Skin of body (tissue), 3 donors: ENCODE measurements at places on chromosomes 11 and 22.

- no peak for DNase-seq
These were observed 11.1 kb upstream of the VPS37C start for GRCh38 chr11:61172356-61172755.

GRCh38 chr11:81174646-81175330, 1558.9 kb downstream of the FAM181B start:
- DNase-seq: no peak

- no peak for DNase-seq
These were observed 108.3 kb downstream of the PTPRJ start for GRCh38 chr11:48088682-48089050.

DNA sequence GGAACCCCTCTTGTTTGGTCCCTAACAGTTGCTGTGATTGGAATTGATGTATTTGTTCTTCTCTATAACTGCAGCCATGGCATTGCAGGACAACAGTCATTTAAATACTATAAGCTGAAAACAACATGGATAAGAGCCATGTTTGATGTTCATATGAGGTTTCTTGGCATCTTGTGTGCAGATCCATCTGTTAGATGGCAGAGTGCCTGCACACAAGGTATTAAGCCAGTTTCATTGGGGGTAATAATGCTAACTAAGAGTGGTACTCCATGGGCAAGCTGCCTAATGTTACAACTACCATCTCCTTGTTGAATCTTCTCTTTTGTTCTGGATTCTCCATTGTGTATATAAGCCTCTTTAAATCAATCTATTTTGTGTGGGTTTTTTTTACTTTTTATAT, 206.0 kb upstream of the CHORDC1 start:
- no peak for DNase-seq

DNA sequence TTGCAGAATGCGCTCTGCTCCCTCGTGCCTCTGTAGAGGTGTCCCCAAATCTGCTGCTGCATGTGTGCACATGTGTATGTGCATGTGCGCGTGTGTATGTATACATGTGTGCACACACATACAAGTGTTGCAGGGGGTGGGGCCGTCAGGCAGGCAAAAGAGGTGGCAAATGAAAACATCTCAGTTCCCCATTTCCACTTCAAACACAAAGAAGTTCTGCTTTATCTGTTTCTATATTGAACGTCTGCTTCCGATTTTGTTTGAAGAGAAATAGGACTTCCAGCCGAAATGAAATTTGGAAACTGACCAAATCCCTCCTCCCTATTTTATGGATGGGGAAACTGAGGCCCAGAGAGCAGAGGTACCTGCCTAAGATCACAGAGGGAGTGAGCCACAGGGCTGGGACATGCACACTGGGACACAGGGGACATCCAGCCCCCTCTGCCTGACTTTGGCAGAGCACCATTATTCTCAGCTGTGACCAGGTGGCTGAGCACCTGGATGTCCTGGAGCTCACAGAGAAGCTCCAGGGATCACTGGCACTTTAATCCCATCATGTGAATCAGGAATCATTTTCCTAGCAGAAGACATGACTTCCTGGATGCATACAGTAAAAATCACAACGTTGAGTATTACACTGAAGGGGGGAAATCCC, 41.2 kb upstream of the ALX4 start:
- no peak for DNase-seq

- DNase-seq: no peak
These were observed 19.0 kb upstream of the LRRC32 start for GRCh38 chr11:76689313-76690260.

- DNase-seq: no peak
These were observed 72.5 kb upstream of the C11orf87 start for GRCh38 chr11:109349276-109350080.

- no peak for DNase-seq
These were observed 4.5 kb downstream of the VSIG2 start for GRCh38 chr11:124747406-124748099.

DNA sequence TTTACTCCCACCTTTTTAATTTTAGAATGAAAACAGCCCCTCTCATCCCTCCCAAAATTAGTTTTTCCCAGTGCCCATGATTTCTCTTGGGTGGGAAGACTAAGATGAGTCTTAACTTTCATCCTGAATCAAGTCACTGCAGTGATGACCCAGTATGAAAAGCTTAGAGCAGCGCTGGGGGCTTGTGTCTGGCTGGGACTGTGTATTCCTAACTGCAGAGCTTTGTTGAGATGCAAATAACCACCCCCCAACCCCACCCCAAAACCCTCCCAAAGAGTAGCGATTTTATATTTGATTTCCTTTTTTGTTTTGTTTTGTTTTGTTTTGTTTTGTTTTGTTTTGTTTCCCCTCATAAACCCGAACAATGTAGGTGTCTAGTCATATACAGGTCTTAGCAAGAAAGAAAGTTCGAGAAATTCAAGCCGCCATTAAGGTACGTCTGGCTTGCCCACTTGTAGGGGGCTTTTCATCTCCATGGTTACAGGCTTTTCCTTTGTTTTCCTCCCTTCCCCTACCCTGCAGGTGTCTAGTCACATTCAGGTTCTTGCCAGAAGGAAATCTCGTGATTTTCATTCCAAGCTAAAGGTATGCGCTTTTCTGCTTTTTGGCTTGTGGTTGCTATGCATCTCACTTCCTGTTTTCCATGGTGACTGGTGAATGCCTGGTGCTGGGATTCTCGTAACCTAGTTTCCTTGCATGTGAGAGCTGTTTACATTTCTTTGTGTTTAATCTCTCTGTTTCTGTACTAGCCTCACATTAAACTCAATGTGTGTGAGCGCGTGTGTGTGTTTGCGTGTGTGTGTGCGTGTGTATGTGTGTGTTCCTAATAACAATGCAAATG, 144.6 kb upstream of the RASSF10 start:
- peak; percentile 76 for DNase-seq
